ENCODE measurements at places on chromosomes 3 and 15.

GRCh38 chr15:92510163-92510882, 116.6 kb downstream of the ST8SIA2 start:
- no peak for DNase-seq
- H3K4me1 ChIP-seq = no peaks in the 10 kb centered on the region
- no peak overlapping the region for H3K27ac ChIP-seq
- H3K4me3 ChIP-seq = no peak overlapping the region

DNA sequence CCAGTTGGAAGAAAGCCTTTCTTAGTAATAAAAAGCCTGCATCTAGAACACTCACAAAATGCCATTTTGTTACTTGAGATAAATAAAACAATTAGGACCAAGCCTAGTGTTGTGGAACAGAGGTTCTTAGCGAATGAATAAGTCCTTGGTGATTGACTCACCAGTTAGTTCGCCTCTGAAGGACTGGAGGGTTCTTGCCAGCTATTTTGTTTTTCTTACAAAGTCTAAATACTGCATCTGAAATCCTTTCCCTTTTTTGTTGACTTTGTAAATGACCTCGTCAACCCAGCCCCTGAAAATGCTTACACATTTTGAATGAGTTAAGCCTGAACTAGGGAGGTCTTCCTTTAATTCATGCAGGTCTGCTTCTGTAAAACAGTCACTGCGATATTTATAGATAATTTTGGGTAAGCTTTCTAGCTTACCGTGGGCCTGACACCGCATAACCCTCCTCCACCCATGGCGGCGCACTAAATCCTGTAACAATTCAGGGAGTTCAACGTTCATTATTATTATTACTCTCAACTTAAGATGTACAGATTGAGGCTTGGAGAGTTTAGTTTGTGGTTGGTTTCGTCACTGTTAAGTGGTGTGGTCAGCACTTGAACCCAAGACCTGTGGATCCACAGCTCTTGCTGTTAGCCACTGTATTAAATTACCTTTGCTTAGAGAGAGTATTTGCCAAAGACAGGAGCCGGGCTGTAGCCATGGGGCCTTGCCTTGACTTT, 45.0 kb upstream of the SACM1L start:
- DNase-seq = no peak
- H3K27ac ChIP-seq = no peak overlapping the region

DNA sequence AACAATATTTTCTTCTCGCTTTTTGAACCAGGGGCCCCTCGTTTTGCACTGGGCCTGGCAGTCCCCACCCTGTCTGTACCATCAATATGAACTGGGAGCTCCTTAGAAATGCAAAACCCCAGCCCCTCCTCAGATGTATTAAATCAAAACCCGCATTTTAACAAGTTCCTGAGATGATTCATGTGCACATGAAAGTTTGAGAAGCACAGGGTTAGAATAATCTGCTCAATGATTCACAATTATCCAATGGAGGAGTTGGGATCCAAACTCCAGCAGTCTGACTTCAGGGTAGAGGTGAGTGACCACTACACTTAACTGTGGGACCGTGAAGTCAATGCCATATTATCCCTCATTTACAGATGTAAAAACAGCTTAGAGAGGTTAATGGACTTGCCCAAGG, 256.4 kb downstream of the IGSF11 start:
- no peaks in the 10 kb centered on the region for H3K36me3 ChIP-seq
- H3K27me3 ChIP-seq = no peaks in the 10 kb centered on the region
- no peak for DNase-seq
- no peak overlapping the region for H3K27ac ChIP-seq

DNA sequence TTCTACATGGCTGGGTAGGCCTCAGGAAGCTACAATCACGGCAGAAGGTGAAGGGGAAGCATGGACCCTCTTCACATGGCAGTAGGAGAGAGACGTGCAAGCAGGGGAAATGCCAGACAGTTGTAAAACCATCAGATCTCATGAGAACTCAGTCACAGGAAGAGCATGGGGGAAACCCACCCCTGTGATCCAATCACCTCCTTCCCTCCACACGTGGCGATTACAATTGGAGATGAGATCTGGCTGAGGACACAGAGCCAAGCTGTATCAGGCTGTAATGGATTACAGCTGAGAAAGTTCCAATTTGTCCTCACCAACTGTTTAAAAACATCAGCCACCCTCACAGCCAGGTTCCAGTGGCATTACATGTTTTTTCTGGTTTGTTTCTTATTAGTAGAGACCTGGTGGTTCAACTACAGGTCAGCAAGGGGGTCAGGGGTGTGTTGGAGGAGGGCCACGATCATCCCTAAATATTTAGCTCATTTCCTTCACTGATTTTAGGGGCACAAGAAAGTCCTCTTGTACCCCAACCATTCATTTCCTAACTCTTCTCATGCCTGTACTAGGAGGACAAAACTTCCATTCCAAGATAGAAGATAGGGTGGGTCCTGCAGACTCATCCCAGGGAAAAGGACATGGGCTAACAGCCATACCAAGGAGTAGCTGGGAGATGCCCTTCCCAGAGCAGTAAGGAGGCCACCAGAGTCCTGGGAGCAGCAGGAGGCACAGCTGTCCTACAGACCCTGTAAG, 54.4 kb downstream of the ANXA2 start:
- H3K36me3 ChIP-seq = peaks cover 11% of the 10 kb centered on the region
- no peak overlapping the region for H3K27ac ChIP-seq
- DNase-seq = no peak

- no peak overlapping the region for H3K4me3 ChIP-seq
- no peak for DNase-seq
- no peak overlapping the region for H3K27ac ChIP-seq
- H3K4me1 ChIP-seq = no peaks in the 10 kb centered on the region
Measured at GRCh38 chr15:63166219-63166618, 8.9 kb upstream of the RPS27L start.

GRCh38 chr3:63661242-63661641, 8.8 kb downstream of the SNTN start:
- H3K27ac ChIP-seq = no peak overlapping the region
- no peak for DNase-seq
- peaks cover 3% of the 10 kb centered on the region for H3K27me3 ChIP-seq
- no peak overlapping the region for H3K4me3 ChIP-seq
- H3K36me3 ChIP-seq = no peaks in the 10 kb centered on the region

- peaks cover 4% of the 10 kb centered on the region for H3K4me1 ChIP-seq
- H3K36me3 ChIP-seq = no peaks in the 10 kb centered on the region
- DNase-seq = no peak
- H3K4me3 ChIP-seq = no peak overlapping the region
- peaks cover 4% of the 10 kb centered on the region for H3K27me3 ChIP-seq
Measured at GRCh38 chr3:38645076-38645475, 4.4 kb downstream of the SCN5A start.

GRCh38 chr15:25691544-25692430, 171.3 kb downstream of the ATP10A start:
- DNase-seq = no peak
- H3K36me3 ChIP-seq = peaks cover 19% of the 10 kb centered on the region
- H3K4me3 ChIP-seq = no peak overlapping the region
- no peaks in the 10 kb centered on the region for H3K27me3 ChIP-seq
- no peak overlapping the region for H3K27ac ChIP-seq

DNA sequence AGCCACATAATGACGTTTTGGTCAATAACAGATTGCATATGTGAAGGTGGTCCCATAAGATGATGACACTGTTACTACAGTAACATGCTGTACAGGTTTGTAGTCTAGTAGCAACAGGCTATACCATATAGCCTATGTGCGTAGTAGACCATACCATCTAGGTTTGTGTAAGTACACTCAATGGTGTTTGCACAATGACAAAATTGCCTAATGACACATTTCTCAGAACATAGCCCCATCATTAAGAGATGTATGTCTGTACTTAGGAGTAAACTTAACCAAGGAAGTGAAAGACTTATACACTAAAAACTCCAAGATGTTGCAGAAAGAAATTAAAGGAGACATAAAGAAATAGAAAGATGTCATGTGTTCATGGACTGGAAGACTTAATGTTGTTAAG, 66.2 kb downstream of the RPLP1 start:
- DNase-seq = no peak
- H3K4me1 ChIP-seq = peaks cover 4% of the 10 kb centered on the region
- H3K27ac ChIP-seq = no peak overlapping the region
- H3K27me3 ChIP-seq = peaks cover 9% of the 10 kb centered on the region

DNA sequence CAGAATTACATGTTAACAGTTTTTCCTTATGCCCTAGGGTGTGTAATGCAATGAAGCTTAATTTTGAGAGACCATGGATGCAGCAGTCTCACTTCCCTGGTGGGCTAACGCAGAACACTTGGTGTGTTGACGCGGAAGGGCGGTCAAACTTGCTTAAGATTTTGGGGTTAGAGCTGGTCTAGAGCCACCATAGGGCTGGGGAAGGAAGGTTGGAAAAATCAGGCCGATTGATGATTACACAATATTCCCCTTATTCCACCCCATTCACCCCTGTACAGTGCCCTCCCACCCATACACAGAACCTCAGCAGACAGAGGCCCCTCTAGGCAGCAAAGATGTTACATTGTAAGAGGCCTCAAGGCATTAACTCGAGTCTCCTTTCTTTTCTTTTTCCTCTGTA, 24.3 kb downstream of the VGLL4 start:
- no peak for DNase-seq
- peaks cover 41% of the 10 kb centered on the region for H3K4me1 ChIP-seq
- H3K36me3 ChIP-seq = peaks cover 3% of the 10 kb centered on the region
- no peak overlapping the region for H3K27ac ChIP-seq
- no peak overlapping the region for H3K4me3 ChIP-seq
- H3K27me3 ChIP-seq = peaks cover 1% of the 10 kb centered on the region

DNA sequence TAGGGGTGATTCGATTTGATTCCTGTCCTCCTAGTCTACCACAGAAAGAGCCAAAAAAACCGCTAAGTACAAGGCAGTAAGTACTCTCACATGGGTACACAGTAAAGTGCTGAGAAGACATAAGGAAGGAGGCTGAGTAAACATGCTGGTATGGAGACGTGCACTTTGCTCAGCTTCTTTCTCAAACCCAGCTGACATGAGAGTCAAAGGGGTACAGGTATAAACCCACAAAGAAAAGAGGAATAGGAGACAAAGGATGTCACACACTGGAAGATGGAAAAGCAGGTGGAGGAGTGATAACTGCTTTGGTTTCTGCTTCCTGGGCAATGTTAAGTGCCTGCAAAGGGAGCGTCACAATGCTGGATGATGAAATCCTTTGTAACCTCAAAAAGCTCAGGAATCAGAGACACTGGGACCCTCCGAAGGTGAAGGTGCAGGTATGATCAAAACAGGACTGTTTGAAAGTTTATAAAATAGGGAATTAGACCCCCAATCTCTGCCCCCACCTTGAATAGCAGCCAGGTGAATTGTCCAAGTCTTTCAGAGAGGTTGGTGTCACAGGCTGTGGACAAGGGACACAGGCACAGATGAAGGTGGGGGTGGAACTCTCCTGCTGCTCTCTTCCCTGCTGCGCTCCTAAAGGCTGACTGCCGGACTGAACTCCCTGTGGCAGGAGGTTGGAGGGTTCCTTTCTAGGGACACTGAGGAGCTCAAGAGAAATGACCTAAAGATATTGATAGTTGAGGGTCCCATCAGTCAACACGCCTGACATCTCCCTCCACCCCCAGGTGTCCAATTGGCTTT, 101.8 kb downstream of the RAB11A start:
- no peak overlapping the region for H3K27ac ChIP-seq
- DNase-seq = no peak
- H3K4me3 ChIP-seq = no peak overlapping the region
- no peaks in the 10 kb centered on the region for H3K4me1 ChIP-seq
- H3K36me3 ChIP-seq = no peaks in the 10 kb centered on the region

DNA sequence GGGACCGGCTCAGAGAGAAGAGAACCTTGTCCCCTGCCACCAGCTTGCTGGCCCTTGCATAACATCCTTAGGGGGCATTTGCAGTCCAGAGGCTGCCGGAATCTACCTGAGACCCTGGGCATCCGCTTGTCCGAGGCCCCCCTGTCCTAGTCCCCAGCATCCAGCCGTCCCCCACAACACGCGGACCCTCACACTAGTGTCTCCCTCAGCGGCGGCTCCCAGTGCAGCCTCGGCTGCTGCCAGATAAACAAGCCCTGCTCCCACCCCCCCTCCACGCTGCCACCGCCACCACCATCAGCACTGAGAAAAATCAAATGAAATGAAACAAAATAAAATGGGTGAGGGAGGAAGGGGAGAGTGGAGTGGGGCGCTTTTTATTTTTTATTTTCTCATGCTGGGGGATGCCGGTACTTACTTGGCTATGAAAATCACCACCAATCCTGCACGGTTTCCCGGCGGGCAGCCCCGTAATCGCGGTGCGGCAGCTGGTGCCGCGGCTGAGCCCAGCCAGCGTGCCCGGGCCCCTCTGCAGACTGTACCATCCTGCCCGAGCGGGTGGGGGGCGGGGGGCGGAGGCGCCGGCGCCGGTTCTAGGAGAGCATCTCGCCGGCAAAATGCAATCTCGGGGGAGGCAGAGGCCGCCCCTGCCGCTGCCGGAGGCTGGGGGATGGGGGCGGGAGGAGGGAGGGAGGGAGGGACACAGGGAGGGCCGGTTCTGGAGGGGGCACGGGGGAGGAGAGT, at the start of gene ATP2B2:
Gene ATP2B2, minus strand, starts transcription at position 537 of the 741 bp plus-strand sequence. CDS start 56,043 bp downstream, outside the sequence.
- H3K36me3 ChIP-seq = no peaks in the 10 kb centered on the region
- no peak within 1 kb of the TSS for H3K27ac ChIP-seq
- H3K4me1 ChIP-seq = peaks cover 3% of the 10 kb centered on the region

GRCh38 chr3:58864480-58864879, 185.3 kb downstream of the CFAP20DC start:
- H3K27ac ChIP-seq = no peak overlapping the region
- no peaks in the 10 kb centered on the region for H3K4me1 ChIP-seq
- no peak for DNase-seq
- H3K27me3 ChIP-seq = peaks cover 6% of the 10 kb centered on the region
- no peak overlapping the region for H3K4me3 ChIP-seq

- no peak overlapping the region for H3K27ac ChIP-seq
- H3K4me1 ChIP-seq = peaks cover 68% of the 10 kb centered on the region
- no peak for DNase-seq
Measured at GRCh38 chr3:67646586-67647234, 7.7 kb downstream of the SUCLG2 start.

GRCh38 chr3:126448136-126448892, 27.4 kb downstream of the ZXDC start:
- no peaks in the 10 kb centered on the region for H3K4me1 ChIP-seq
- DNase-seq = no peak
- H3K27me3 ChIP-seq = no peaks in the 10 kb centered on the region

GRCh38 chr15:58472221-58472620, 40.4 kb downstream of the LIPC start:
- DNase-seq = no peak
- no peak overlapping the region for H3K27ac ChIP-seq
- no peaks in the 10 kb centered on the region for H3K36me3 ChIP-seq
- H3K4me3 ChIP-seq = no peak overlapping the region
- H3K27me3 ChIP-seq = no peaks in the 10 kb centered on the region

GRCh38 chr15:27272427-27272826, 301.4 kb downstream of the GABRG3 start:
- no peak for DNase-seq
- H3K27ac ChIP-seq = no peak overlapping the region
- H3K27me3 ChIP-seq = no peaks in the 10 kb centered on the region
- no peaks in the 10 kb centered on the region for H3K4me1 ChIP-seq
- H3K4me3 ChIP-seq = no peak overlapping the region

GRCh38 chr3:188071636-188072035, 82.3 kb upstream of the LPP start:
- DNase-seq = no peak
- no peaks in the 10 kb centered on the region for H3K27me3 ChIP-seq
- no peaks in the 10 kb centered on the region for H3K4me1 ChIP-seq
- no peaks in the 10 kb centered on the region for H3K36me3 ChIP-seq
- no peak overlapping the region for H3K27ac ChIP-seq
